ENCODE measurements at places on chromosomes 11 and 22.

DNA sequence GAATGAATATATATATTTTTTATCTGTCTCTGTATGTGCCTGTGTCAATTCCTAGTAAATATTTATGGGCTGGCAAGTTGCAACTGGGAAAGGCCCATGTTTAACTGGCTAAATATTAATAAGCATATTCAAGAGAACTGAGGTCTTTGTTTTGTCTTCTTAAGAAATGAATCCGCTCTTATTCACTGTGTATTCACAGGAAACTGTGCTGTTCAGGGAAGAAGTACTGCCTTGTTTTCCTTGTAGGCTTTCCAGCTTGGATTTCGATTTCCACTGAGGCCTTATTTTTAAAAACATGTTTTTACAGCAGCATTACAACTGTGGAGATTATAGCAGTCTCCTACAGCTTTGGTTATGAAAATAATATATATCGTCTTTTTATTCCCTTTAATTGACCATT, 64.7 kb downstream of the LDLRAD3 start:
- no peak for DNase-seq

- DNase-seq, result no peak
These were observed 37.2 kb downstream of the SLC35F2 start for GRCh38 chr11:107821199-107821927.

DNA sequence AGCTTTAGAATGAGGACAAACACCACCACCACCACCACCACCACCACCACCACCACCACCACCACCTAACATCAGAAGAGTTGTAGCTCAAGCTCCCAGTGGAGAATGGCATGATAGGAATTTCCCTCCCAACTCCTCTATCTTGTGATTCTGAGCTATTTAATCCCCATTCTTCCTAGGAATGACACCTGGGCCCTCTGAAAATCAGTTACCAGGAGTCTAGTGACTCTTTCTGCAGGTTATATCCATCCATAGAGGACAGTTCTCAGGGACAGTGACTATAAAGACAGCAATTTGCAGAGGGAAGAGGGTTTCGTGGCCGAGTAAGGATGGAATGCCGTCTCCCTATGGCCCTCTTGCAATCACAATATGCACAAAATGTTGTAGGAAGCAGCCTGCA, 27.8 kb downstream of the MYH9 start:
- no peak for DNase-seq

GRCh38 chr11:12543596-12544415, 130.4 kb upstream of the TEAD1 start:
- DNase-seq, result no peak

GRCh38 chr11:14898906-14899305, 6.9 kb upstream of the CYP2R1 start:
- DNase-seq, result no peak

- DNase-seq, result no peak
These were observed 20.1 kb downstream of the C11orf58 start for GRCh38 chr11:16758382-16759024.

DNA sequence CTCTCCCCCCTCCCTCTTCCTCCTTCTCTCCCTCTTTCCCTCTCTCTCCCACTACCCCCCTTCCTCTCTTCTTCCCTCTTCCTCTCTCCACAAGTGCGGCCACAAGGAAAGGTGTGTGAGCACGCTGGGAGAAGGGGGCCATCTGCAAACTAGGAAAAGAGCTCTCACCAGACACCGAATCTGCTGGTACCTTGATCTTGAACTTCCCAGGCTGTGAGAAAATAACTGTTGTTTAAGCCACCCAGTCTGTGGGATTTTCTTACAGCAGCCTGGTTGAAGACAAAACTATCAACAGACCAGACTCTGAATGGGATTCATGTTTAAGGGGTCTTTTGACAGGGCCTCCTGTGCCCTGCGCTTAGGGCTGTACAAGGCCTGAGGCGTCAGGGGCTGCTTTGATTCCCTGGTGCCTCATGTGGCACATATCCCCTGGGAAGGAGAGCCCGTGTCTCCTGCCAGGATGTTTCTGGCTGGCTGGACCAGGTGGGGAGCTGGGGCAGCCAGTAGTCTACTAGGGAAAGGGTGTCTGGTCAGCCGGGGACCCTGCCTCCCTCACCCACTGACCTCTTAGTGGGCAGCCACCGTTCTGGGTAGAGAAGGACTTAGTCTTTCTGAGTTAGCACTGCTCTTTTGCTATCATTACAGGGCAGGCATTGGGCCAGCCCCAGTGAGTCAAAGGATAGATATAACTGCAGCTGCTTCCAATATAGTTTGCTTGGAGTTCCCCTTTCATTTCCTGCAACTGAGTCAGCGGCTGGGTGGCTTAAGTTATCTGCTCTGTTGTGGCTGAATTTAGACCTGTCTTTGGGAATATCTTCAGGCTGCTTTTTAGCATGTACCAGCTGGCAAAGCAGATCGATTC, 6.2 kb downstream of the PANX1 start:
- DNase-seq, result peak; percentile 13

DNA sequence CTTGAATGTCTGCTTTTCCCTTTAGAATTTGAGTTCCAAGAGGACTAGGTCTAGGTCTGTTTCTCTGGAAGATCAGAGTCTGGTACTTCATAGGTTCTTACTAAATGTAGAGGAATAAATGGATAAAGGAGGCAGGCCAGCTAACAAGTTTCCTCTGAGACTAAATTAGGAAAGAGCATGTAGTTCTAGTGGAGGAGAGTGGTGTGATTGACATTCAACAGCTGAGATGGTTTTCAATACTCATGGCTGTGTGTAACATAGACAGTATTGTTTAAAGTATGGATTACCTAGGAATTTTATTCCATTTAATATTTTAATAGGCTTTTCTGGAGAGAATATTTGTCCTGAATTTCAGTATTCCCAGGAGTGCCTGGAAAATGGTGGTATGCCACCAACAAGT, 364.7 kb downstream of the METTL15 start:
- DNase-seq, result no peak

DNA sequence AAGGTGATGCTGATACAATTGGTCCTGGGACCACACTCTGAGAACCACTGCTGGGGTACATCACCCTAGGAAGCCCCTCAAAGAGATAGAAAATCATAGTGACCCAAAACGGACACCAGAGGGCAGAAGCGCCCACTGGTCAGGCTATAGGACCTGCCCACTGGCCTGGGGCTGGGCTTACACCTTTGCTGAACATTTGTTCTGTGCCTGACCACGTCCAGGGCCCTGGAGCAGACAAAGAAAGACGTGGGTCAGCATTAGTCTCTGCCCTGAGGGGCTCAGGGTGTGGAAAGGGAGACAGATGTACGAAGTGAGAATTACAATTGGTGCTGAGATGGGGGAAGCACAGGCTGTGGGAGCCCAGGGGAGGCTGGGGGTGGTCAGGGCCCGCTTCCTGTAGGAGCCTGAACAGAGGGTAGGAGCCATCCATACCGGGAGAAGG, 14.4 kb upstream of the SERPINH1 start:
- no peak for DNase-seq

DNA sequence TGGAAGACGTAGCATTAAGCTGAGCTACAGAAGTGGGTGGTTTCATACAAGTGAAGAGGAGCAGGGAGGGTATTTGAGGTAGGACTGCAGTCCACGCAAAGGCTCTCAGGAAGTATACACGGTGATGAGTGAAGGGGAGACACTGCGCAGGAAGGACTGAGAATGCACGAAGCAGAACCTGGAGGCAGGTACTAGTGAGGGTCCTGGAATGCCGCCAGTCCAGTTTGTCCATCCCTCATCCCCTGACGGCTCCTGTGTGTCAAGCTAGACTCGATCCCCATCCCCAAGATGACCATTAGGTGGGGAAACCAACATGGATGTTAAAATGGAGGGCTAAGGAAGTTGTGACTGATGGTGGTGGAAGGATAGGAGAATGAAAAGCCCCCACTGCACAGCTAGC, 23.8 kb downstream of the ART5 start:
- DNase-seq, result no peak

DNA sequence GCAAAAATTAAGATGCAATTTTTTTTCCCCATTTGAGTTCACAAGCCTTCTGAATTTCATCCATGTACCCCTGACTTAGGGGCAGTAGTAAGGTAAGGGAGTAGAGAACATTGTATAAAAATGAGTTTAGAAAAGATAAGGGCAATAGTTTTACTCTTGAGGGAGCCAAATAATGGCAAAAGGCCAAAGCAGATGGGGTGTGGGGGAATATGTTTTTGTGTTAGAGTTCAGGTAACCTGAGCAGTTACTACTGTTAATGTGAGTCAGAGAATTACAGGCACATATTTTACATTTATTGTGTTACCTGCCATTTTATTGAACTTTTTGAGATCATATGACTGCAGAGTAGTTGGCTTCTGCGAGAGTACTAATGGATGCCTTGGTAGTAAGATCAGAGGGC, 3.1 kb downstream of the EED start:
- DNase-seq, result no peak

- DNase-seq, result no peak
These were observed 106.8 kb downstream of the VPREB1 start for GRCh38 chr22:22351366-22351765.

- no peak for DNase-seq
These were observed 38.8 kb upstream of the PHF21A start for GRCh38 chr11:46160100-46160499.

DNA sequence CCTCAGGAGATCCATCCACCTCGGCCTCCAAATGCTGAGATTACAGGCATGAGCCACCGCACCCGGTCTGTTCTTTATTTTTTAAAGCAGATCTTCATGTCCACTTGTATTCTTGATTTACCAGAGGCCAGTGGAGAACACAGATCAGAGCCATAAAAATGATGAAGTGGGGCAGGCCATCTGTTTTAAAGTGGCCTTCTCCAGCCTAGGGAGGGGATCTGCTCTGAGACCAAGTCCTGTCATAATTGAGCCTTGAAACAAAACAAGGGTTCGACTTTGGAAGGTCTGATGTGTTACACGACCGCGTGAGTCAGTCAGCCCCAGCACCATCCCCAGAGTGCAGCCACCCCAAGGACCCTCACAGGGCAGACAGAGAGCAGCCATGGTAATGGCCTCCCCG, 27.5 kb downstream of the ABCC8 start:
- DNase-seq, result no peak

DNA sequence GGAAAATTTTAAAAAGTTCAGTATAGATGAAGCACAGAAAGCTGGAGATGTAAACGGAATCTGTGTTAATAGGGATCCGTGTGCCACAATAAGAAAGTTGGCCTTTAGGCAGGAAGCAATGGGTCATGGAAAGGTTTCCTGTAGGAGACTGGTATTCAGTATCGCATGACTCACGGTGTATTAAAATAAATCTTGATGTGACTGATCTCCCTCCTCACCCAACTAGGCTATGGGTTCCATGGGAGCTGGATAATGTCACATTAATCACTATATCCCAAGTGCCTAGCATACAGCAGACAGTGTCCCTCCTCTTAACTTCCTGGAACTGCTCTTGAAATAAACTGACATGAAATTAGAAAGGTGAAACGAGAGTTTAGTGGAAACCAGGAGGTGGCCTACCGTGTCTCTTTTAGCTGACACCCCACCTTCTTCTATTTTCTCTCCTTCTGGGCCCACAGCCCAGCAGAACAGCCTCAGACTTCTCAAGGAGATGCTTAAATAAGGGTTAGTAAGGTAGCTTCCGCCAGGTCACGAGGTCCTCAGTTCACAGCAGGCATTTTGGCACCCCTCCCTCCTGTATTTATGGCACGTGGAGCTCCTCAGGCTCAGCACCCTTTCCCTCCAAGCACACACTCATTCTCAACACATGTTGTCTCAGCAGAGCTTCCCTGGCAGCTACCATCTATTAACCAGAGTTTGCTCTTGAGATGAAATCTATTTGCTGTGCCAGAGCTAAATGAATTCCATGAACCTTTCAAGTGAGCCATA, 118.8 kb downstream of the NXPE2 start:
- no peak for DNase-seq

- no peak for DNase-seq
These were observed 347.0 kb downstream of the MIAT start for GRCh38 chr22:27004434-27004833.

All from stimulated activated CD4-positive, alpha-beta T cell treated with anti-CD3 and anti-CD28 coated beads, Interleukin-4, amount 100 ng/mL, for 48 hours (primary cell).